ENCODE measurements at places on chromosomes 2 and 18.
A peak's percentile ranks its signal among the peaks of the same experiment; 100 is the strongest.

DNA sequence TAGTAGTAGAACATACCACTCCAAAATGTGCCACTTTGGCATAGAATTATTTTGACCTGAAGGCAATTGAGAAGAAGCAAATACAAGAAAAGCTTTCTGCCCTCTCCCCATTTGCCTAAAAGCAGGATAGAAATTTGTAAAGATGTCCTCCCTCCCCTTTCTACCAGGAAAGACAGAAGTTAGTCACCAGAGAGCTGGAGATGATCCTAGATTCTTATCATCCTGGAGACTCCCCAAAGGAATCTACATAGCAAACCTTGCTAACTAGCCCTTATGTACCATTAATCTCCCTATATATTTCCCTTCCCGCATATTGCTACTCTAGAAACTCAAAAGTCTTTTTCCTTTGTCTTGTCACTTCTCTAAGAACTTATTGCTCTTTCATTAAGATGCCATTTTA, 12.6 kb upstream of the TMEM37 start:
- no peak for DNase-seq

- DNase-seq: no peak
These were observed 25.7 kb upstream of the PLA2R1 start for GRCh38 chr2:160087854-160088745.

DNA sequence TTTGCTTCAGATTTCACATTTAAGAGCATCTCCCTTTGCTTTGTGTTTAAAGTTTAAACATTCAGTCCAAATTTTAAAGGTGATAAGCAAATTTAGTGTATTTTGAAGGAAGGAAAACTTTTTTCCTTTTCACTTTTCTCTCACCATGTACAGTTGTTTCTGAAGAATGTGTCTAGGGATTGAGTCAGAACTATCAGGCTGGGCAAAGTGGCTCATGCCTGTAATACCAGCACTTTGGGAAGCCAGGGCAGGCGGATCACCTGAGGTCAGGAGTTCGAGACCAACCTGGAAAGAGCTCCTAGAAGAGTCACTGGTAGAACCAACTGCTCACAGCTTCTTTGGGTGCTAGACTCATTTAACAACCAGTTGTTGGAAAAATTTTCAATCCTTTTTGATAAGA, 327.0 kb upstream of the THUMPD2 start:
- no peak for DNase-seq

GRCh38 chr2:149715005-149715592, 127.5 kb upstream of the MMADHC start:
- peak; percentile 27 for DNase-seq

DNA sequence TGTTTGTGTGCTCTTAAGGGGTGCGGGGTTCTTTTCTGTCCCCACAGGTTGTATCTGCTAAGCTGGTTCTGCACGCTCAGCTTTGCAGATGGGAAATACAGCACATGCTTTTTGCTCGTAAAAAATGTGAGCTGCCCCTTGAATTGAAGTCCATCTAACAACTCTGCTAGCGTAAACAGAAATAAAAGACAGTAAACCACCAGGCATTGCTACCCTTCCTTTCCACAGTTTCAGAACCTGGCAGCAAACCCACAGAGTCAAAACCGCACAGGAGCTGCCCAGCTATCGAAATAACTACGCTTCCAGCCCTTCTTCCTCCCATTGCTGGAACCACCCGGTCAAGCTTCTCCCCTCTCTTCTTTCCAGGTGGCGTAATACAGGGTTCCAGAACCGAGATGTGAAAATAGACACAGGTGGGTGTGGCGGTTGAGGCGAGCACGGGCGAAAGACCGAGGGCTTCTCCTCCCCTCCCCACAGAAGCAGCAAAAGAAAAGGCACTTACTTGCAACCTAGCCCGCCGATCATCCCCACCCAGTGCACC, 479 bp downstream of the SCN9A start:
- no peak for DNase-seq

DNA sequence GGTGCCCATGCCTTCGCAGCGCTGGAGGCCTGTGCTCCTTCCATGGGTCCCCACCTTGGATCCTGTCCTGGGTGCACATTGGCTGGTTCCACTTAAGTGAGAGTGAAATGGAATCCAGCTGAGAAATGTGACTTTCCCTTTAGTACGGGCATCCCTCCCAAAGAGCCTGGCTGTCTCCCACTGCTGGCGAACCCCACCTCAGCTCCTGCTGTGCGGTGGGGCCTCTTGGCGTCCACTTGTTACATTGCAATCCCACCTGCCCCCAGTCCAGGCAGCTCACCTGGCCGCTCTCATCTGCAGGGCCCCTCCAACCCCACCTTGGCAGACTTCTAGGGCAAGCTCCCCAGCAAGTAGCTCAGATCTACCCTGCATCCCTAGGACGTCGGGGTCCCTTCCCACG, 35.5 kb upstream of the GNAL start:
- no peak for DNase-seq

GRCh38 chr2:218819093-218819492, 12.5 kb downstream of the PRKAG3 start:
- no peak for DNase-seq

GRCh38 chr2:54085069-54085468, 30.3 kb upstream of the ACYP2 start:
- DNase-seq: no peak

DNA sequence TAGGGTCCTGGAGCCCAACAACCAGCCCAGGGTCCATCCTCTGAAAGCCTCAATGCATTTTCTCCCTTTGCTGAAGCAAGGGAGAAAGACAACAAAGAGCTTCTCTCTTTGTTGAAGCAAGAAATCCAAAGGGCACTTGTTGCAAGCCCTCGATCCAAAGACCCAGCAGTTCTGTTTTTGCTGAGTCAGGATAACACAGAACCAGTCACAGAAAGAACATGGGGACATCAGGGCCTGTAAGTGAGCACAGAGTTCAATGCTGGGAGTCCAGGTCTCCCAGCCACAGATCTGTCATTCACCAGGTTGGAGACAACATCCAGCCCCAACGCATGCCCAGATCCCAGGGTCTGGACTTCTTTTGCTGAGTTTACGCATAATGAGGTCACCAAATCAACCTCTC, 315.8 kb upstream of the KLHL29 start:
- DNase-seq: no peak

GRCh38 chr2:174350018-174350417, 15.3 kb downstream of the SP9 start:
- DNase-seq: no peak

- DNase-seq: no peak
These were observed 132.3 kb downstream of the HDAC4 start for GRCh38 chr2:239268549-239268948.

DNA sequence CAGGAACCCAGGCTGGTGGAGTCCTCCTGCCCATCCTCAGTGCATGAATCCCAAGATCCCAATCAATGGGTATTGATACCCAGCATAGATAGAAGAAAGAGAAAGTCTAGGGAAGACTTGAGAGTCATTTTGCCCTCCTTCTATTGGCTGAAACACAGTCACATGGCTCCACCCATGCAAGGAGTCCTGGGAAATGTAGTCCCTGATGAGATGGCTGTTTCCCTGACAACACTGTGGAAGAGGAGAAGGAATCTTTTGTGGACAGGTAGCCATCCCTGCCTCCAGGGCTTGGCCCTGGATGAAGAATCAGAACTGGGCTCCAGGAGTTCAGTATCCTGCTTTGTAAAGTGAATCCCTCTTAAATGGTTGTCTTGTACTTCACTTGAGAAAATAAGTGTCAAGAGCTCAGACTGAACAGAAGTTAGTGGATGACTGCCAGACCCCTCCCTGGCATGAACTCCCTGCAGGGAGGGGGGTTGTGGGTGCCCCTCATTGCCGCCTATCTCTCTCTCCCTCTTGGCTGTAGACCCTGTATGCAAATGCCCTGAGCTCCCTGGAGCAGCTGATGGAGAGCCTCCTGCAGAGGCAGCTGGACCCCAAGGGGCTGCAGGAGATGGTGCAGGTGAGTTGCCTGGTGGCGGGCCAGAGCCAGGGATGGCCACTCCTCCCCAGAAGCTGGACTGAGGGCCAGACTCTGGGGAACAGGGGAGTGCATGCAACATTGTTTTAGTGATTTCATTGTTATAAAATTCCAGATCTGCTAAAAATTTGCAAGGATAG, 36.1 kb downstream of the MROH2A start:
- DNase-seq: no peak
